SK-N-SH (cell line): ENCODE measurements at places on chromosomes 1 and 21.

DNA sequence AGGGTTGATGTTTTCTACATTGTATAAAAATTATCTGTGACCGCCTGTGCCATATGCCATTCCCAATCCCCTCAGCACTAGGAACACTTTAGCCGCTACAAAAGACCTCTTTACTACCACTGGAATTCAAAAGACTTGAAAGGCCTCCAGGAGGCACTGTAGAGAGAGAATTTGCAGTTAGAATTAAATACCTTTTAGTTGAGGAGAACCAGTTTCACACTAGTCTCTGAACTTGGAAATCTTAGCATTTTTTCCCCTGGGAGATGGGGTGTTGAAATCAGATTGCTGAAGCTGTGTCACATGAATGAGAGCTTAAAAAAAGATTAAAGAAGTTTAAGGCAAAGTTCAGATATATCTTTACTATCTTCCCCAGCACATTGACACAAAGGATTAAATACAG lies 291.0 kb downstream of the ADGRL2 start:
- DNase-seq = no peak

GRCh38 chr1:98008373-98008772 lies 87.5 kb upstream of the DPYD start:
- no peak for DNase-seq

GRCh38 chr1:7534061-7534825 lies 236.9 kb upstream of the VAMP3 start:
- DNase-seq = peak; percentile 88

DNA sequence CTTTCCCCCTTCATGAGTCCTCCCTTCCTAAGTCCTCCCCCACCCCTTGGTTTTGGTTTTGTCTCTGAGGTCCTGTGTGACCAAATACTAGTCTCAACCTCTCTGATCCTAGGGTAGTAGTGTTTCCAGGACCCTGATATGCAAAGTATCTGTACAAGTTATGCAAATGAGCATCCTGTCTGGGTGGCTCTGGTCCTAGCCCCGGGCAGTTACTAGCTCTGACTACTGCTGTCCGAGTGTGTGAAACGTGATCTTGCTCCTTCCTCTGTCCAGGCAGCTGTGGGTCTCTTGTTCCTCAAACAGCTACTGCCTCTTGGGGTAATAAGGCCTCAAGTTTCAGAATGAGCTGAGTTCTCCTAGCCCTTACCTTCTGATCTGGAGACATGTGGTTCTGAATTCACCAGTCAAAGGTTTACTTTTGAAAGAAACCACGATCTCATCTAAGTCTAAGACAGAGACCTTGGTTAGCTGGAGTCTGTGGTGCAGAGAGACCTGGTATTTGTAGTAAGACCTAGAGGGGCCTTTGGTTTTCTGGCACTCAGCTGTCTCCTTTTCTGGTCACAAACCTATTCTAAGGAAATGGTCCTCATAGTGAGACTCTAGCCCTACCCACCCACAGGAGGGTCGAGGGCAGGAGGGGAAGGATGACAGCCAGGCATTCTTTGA lies 31.0 kb upstream of the IL19 start:
- no peak for DNase-seq

GRCh38 chr1:108817016-108817415 lies 39.9 kb downstream of the AKNAD1 start:
- DNase-seq = no peak

- no peak for DNase-seq
These were observed 5.5 kb upstream of the RNF11 start for GRCh38 chr1:51230501-51231078.

- no peak for DNase-seq
These were observed 1.6 kb downstream of the ELK4 start for GRCh38 chr1:205630241-205630640.

DNA sequence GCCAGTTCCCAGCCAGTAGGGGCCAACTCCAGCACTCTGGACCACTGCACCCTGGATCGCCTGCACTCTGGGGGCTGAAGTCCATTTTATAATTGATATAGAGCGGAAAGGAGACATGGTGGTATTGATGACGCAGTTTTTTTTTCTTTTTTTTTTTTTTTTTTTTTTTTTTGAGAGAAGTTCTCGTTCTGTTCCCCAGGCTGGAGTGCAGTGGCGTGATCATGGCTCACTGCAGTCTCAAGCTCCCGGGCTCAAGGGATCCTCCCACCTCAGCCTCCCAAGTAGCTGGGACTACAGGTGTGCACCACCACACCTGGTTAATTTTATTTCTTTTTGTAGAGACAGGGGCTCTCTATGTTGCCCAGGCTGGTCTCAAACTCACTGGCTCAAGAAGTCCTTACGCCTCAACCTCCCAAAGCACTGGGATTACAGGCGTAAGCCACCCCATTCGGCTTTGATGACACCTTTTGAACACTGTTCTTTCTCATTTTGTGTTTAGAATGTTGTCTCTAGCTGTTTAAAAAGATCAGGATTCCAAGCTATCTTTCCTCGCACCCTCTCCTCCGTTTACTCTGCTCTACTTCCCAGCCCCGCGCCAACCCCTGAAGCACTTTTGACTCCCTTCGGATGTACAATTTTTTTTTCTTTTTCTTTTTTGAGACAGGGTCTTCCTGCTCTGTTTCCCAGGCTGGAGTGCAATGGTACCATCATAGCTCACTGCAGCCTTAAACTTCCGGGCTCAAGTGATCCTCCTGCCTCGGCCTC lies 960 bp downstream of the MX2 start:
- DNase-seq = no peak
